ENCODE measurements at places on chromosomes 5 and 9. TPM values are rescaled to one million over a fixed set of nuclear protein-coding genes. Genes with fewer than 3 reads are reported as not detected.
A peak's percentile ranks its signal among the peaks of the same experiment; 100 is the strongest.

PRUNE2 gene
- 24.2 TPM for total RNA-seq

SLCO6A1 gene
- total RNA-seq, result not detected

SMU1 gene
- total RNA-seq, result 26.6 TPM

SPINK13 gene
- total RNA-seq, result not detected

CEL gene
- not detected for total RNA-seq

FBLL1 gene
- total RNA-seq, result 0.53 TPM

AFF4 gene
- 18.3 TPM for total RNA-seq

DROSHA gene
- total RNA-seq, result 47.1 TPM

DEPDC1B gene
- total RNA-seq, result 26.3 TPM

DNA sequence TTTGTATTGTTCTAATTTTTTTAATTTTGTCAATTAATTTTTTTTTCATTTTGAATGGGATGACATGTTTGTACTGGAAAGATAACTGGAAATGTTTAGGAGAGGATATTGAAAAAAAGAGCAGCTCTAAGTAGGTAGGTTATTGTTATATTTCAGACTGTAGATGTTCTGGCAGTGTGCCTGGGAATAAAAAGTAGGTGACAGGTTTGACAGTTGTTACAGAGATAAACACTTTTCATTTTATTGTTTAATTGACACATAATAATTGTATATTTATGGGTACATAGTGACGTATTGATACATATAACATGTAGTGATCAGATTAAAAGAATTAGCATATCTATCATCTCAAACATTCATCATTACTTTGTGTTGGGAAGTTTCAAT, 279.1 kb downstream of the ARRDC3 start:
- DNase-seq, result no peak

- DNase-seq, result no peak
Measured at GRCh38 chr5:135069895-135070657, 36.0 kb upstream of the PITX1 start.

- DNase-seq, result no peak
Measured at GRCh38 chr5:141199359-141200235, at the start of gene PCDHB11. Gene PCDHB11, plus strand, starts transcription at chr5:141199627. Its CDS starts 148 bp downstream, at chr5:141199775.

- no peak for DNase-seq
Measured at GRCh38 chr9:19989213-19989612, 200.4 kb upstream of the SLC24A2 start.

GRCh38 chr5:123440456-123441181, 17.4 kb upstream of the CEP120 start:
- DNase-seq, result no peak

DNA sequence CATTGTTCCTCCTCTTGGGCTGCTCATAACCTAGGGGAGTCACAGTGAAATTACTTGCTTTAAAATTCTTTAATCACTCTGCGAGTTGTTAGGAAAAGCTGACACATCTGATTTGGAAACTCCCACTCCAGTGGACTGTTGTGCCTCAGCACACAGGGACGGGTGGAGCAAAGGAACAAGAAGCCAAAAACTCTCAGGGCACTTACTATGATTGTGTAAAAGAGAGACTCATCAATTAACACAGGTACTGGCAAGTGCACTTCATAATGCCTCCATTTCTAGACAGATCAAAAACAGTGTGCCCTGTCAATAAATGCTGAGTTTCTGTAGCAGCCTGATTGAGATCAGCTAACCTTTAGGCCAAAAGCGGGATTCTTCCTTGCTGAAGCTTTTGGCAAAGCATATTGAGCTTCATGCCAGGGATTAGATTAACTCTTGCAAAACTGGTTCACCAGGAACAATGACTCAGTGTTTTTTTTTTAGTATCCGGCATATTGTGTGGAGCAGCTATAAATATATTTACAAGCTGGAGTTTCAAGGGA, 55.9 kb downstream of the TMC1 start:
- peak; percentile 31 for DNase-seq

GRCh38 chr5:44691802-44692201, 116.9 kb upstream of the MRPS30 start:
- DNase-seq, result no peak

DNA sequence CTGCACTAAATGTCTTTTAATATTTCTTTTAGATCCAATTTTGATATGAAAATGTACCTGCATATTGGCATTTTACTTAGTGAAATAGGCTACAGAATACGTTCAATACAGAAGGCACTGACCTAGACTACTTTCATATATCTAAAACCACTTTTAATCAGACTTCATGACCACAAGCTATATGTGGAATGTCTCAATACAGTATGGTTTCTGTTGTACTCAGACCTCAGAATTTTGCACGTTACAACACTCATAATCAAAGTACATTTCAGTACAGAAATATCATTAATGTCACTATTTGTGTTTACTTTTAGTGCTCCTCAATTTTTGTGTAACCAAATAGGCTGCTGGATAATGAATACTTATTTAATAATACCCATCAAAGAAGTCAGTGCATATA, 74.8 kb downstream of the MEF2C start:
- no peak for DNase-seq

DNA sequence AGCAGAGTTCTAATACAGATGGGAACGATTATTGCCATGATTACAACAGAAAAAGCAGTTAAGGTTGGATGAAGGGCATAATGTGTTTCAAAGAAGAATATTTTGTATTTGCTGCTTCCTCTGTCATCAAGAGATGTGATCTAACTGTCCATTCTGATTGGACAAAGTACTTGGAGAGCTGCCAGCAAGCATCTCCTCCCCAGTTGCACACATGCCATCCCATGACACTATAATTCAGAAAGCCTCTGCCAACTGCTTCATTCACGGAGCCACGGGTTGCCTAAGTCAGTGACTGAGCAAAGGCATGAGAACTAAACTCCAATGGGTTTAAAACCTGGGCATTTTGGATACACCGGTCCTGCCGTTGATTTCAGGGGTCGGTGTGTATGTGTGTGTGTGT, 253.8 kb downstream of the CRB2 start:
- no peak for DNase-seq

GRCh38 chr5:92353107-92354030, 970.3 kb upstream of the ARRDC3 start:
- DNase-seq, result no peak

GRCh38 chr5:2280318-2280717, 397.6 kb upstream of the IRX4 start:
- DNase-seq, result no peak

DNA sequence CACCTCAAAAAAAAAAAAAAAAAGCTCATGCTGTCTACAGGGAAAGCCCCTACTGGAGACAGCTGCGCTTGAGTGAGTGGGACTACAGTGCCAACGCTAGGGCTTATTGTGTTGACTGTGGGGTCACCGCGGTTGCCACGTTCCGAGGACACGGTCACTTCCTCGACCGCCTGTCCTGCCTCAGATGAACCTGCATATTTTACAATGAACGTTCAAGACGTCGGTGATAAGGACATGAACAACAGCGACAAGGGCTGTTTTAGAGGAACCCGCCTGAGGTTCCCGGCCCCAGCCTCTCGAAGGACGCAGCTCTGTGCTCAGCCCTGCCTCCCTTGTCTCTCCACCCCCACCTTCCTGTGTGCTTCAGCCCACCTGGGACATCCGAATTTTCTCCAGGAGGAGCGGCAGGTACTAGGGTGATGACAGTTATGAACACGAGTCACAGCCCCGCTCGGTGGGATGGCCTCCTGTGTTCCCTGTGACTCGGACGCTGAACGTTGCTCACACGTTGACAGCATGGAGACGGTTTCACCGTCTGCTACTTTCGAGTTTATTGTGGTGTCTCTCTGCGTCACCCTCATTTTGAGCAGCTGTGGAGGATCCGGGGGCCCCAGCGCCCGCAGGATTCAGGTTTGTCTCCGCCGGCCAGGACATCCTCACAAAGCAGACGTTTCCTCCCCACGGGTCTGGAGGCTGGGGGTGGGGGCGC, 11.3 kb upstream of the DIPK1B start:
- no peak for DNase-seq

DNA sequence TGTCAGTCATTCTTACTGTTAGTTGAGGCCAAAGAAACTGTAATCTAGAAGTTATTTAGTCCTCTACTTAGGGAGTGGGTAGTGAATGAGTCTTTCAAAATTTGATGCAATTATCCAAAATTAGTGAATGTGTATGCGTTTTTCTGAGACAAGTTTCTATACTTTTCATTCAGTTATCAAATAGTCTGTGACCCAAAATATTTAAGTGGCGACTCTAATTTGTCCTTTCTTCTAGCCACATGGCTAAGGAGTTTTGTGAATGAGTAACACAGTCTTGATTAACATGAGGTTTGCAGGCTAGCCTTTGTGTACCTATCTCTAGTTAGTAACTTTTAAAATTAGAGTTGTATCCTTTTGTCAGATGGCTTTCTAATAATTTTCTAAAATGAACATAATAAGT, 45.6 kb downstream of the COMMD10 start:
- DNase-seq, result no peak

- no peak for DNase-seq
Measured at GRCh38 chr5:176682016-176682531, 34.8 kb downstream of the TSPAN17 start.

All from MG63 (cell line).